Activated CD4-positive, alpha-beta T cell treated with anti-CD3 and anti-CD28 coated beads, Interleukin-2, amount 50 U/mL, for 16 hours (primary cell): ENCODE measurements at places on chromosomes 7 and 10.
A peak's percentile ranks its signal among the peaks of the same experiment; 100 is the strongest.

DNA sequence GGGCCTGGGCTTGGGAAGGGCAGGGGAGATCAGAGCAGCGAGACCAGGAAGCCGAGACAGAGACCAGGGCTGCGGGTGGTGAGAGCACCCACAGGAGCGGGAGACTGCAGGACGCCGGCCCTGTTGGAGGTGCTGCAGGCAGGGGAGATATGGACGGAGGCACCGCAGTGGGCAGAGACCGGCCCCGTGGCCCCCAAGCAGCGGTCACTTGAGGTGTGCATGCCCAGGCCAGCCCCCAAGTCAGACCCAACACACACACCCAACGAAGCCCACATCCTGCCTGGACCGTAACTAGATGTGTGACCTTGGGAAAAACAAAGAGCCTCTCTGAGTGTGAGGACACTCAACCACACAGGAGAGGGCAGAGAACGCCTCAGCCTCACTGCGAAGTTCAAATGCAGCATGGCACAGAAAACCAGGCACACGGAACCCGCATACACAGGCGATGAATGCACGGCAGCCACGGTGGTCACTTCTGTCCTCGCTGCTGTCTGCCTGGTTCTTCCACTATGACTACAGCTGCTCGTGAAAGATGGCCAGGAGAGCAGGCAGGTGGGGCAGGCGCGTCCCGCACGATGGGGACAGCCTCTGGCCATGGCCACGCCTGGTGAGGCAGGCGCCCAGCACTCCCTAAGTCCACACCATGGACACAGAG, 214.7 kb downstream of the MAD1L1 start:
- DNase-seq, result no peak

GRCh38 chr10:29959586-29959985, 99.8 kb downstream of the JCAD start:
- no peak for DNase-seq

GRCh38 chr7:2282185-2282751, 32.0 kb downstream of the SNX8 start:
- DNase-seq, result no peak

DNA sequence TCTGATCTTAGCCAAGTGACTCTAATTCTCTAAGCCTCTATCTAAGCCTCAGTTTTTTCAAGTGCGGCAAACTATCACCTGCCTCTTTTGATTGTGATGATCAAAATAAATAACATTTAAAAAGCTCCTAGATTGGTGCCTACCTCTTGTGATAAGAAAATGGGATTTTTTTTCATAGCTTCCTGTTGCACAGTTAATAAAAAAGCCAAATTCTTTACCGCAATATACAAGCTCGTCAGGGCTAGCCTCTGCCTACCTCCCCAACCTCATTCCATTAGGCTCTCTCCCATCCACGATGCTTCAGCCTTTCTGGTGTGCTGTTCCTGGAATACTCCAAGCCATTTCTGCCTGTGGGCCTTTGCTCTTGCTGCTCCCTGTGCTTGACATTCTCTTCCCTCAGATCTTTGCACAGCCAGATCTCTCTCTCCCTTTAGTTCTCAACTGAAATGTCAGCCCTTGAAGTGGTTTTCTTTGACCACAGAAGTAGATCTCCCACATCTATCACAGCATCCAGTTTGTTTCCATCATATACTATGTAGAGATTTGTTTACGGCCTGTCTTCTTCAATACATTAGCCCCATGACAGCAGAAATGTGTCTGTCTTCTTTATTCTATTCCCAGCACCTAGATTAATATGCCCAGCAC, 48.8 kb downstream of the SFR1 start:
- DNase-seq, result no peak

GRCh38 chr10:101018600-101019439, 12.1 kb downstream of the PDZD7 start:
- peak; percentile 83 for DNase-seq

DNA sequence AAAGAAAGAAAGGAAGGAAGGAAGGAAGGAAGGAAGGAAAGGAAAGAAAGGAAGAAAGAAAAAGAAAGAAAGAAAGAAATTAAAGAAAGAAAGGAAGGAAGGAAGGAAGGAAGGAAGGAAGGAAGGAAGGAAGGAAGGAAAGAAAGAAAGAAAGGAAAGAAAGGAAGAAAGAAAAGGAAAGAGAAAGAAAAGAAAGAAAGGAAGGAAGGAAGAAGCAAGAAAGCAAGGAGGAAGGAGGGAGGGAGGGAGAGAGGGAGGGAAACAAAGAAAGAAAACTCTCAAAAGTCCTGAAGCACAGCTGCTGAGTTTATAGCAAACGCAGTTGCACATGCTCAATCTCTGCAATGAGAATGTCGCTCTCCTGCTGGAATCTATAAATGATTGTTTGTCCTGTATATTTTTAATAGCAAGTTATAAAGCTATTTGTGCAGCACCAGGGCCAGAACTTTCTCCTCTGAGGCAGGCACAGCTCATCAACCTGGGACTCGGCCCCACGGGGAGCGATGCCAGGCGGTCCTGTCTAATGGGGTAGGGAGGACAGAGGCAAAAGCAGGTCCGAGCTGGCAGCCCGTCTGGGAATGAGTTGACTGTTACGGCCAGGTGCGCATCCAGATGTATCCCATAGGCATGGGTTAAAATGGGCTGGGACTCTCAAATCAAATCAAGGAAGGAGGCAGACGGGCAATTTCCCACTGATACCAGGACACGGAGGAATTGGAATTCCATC, 118.0 kb upstream of the PFKP start:
- no peak for DNase-seq

DNA sequence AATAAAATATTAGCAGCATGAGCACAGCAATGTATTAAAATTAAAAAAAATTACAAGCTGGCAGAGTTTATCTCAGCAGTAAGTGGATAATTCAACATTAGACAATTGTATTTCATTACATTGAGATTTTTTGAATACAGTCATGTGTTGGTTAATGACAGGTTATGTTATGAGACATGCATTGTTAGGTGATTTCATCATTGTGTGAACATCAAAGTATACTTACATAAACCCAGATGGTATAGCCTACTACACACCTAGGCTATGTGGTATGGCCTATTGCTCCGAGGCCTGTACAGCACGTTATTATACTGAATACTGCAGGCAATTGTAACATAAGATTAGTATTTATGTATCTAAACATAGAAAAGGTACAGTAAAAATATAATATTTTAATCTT, 29.7 kb downstream of the CCDC6 start:
- no peak for DNase-seq

DNA sequence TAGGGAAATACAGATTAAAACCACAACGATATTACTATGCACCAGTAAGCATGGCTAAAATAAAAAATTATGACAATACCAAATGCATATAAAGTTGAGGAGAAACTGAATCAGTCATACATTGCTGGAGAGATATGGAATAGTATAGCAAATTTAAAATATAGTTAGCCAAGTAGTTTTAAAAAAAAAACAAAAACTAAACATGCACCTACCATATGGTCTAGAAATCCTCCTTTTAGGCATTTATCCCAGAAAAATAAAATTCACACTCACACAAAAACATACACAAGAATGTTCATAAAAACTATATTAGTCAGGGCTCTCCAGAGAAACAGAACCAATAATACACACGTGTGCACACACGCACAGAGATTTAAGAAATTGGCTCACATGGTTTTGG, 175.8 kb downstream of the IPMK start:
- no peak for DNase-seq

DNA sequence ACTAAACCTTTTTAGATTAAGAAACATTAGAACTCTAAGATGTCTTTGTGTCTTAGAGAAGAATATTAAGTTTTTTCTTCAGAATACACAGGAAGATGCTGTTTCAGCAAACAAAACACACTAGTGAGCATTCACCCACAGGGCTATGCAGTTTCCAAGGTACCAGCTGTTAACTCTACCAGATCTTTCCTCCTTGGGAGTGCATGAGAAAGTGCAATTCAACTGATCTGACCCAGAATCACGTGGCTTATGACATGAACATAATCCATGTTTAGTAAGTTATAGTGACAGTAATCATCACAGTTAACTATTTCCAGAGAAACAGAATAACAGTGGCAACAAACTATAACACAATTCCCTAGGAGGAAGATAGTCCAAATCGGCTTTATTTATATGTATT, 270.7 kb downstream of the CACNA2D1 start:
- no peak for DNase-seq

DNA sequence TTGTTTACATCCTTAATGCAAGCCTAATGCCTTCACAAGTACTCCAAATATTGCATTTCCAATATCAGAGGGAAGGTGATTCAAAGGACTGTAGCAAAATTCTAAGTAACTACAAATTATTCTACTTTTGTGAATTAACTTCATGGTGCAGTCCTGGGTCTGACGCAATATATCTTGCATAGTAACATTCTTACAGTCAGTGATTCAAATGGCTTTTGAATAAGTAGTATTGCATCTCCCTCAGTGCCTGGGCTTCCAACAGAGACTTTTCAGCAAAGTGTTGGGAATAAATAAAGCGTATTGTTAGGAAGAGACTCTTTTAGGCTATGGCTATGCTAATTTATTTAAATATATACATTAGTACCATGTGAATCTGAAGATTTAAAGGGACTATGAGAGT, 564.7 kb upstream of the COBL start:
- no peak for DNase-seq

GRCh38 chr10:124153023-124153826, 59.8 kb upstream of the CHST15 start:
- peak; percentile 68 for DNase-seq

GRCh38 chr10:73841061-73841421, 29.6 kb upstream of the NDST2 start:
- no peak for DNase-seq

DNA sequence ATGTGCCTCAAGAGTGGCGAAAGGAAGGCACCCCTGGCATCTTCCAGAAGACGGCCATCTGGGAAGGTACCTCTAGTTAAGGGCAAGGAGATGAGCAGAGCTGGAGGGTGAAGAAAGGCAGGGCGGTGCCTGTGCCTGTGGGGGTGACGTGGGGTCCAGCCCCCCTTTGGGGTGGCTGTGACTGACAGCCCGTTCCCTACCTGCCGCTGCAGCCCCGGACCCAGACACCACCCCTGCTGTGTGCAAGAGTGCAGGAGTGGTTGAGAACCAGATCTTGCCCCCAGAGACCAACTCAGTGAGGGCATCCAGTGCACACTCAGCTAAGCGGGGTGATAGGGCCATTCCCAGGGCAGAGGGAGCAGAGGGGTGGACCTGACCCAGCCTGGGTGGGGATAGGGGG, 4.3 kb upstream of the MUC17 start:
- no peak for DNase-seq

DNA sequence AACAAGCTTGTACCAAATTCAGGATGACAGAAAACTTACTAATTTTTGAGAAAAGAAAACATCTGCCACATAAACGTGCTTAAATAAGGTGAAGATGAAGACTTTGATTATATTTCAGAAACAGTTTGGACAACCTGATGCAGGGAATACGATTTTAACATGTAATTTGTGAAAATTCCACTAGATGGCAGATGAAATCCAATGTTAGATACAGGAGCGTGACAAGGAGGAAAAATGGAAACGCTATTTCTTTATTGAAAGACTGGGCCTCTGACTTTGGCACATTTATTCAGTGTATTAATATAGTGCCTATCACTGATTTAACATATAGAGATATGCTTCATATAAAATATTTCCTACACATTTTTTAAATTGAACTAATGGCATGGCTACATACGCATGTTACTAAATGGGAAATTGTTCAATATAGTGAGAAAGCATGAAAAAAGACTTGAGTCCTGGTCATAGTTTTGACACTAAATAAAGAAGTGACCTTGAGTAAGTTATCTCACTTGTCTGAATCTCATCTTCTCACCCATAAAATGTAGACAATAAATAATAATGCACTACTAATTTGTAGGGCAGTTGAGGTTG, 60.7 kb downstream of the CD36 start:
- peak; percentile 35 for DNase-seq

GRCh38 chr7:17402628-17403278, 104.3 kb downstream of the AHR start:
- peak; percentile 72 for DNase-seq

GRCh38 chr7:83119494-83119893, 43.2 kb downstream of the PCLO start:
- DNase-seq, result no peak
